Retina (tissue), 1 donor: ENCODE measurements at places on chromosomes 2 and 18.

DNA sequence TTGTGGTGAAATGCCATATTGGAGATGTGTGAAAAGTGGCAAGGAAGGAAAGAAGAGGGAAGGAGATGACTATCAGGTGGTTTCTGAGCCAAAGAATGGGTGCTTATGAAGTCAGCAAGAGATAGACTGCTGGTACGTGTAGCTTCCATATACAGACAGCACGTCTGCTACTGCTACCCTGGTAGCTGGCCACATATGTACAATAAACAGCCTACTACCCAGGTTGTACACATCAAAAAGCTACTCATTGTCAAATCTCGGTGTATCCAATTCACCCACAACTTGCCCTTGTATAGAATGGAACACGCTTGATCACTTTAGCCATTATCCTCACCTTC is 761.8 kb downstream of the LRRTM4 start:
- no peak for DNase-seq

GRCh38 chr2:199322151-199322550 is 135.6 kb downstream of the SATB2 start:
- no peak for DNase-seq

GRCh38 chr2:1723397-1724042 is 20.8 kb downstream of the PXDN start:
- DNase-seq: no peak

GRCh38 chr2:53033411-53033810 is 734.2 kb upstream of the CHAC2 start:
- DNase-seq: no peak

DNA sequence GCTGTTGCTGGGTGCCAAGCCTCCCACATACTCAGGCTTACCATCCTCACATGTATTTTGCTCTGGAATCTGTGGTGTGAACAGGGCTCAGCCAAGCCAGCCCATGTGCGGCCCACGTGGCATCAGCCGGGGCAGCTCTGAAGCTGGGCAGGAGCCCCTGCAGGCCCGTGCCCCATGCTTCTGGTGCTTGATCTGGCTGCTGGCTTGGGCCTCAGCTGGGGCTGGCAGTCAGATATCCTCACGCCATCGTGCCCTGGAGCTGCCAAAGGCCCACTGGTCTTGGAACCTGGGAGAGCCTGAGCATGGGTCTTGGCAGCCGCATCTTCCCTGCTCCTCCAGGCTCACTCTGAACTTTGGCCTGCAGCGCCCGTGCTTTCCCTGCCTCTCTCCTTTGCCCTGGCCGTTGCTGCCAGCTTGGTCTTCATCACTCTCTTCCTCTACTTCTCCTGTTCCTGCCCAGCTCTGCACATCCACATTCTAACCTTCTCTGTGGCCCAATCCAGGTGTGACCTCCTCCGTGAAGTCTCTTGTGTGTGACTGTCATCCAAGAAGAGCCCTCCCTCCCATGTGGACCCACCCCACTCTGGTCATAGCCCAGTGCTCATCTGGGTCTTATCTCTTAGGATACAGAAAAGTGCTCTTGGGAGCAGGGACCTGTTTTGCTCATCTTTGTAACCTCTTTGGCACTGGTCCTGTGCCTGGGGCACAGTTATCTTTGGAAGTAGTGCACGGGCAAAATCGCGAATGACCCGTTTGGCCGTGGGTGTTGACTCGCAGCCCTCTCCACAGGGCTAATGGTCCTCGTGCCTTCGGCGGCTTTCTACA is 116.1 kb downstream of the RNF144A start:
- DNase-seq: no peak

DNA sequence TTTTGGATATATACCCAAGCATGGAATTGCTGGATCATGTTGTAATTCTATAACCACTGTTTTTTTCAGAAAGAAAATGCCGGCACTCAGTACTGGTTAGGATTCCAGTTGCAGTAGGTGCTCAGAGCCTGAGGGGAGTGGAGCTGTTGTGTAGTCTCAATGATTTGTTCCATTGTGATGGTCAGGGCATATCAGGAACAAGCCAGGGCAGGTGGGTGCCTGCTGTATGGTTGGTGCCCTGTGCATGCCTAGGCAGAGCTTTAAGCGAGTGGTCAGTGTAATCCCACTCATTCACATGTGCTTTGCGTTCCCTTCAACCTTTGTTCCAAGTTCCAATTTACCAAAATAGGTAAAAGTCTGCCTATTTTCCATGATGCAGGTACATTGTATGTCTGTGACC is 100.9 kb downstream of the FHOD3 start:
- no peak for DNase-seq

GRCh38 chr18:8493141-8493540 is 116.1 kb upstream of the RAB12 start:
- DNase-seq: no peak

DNA sequence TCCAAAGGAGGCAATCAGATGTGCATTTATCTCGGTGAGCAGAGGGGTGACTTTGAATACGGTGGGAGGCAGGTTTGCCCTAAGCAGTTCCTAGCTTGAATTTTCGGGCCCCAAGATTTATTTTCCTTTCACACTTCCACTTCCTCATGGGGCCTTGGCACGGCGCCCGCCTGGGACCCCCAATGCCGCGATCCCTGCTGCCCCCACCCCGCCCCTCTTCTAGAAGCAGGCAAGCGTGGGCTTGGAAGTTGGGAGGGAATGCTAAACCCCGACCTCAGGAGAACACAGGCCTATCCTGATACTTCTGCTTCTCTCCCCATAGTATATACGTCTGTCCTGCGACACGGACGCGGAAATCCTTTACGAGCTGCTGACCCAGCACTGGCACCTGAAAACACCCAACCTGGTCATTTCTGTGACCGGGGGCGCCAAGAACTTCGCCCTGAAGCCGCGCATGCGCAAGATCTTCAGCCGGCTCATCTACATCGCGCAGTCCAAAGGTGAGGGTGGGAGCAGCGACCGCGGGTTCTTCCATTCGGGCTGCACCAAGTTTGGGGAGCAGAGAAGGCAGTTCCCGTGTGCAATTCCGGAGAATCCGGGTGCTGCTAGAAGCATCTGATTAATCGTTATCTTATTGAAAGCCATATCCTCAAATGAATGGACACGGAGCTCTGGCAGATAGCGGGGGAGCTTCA is 21.6 kb downstream of the TRPM8 start:
- peak; percentile 57 for DNase-seq

DNA sequence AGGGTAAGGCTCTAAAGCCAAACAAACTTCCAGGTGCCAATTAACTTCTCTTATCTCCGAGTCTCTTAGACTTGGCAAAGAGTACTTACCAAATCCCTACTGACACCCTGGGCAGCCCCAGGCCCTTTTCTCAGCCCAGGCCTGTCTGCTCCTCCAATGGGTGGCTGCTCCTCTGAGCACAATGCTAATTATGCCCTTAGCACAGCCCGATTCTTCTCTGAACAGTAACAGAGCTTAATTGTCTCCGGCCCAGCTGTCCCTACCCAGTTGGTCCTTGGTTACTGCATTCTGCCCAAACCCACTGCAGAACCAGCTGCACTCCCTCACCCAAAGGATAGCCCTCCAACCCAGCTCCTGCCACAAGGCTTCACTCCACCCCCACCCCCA is 110.3 kb downstream of the SMAD7 start:
- DNase-seq: no peak

- no peak for DNase-seq
These were observed 604 bp downstream of the RALBP1 start for GRCh38 chr18:9475643-9476591.

GRCh38 chr2:86510436-86510933 is 52.8 kb downstream of the CHMP3 start:
- DNase-seq: no peak

DNA sequence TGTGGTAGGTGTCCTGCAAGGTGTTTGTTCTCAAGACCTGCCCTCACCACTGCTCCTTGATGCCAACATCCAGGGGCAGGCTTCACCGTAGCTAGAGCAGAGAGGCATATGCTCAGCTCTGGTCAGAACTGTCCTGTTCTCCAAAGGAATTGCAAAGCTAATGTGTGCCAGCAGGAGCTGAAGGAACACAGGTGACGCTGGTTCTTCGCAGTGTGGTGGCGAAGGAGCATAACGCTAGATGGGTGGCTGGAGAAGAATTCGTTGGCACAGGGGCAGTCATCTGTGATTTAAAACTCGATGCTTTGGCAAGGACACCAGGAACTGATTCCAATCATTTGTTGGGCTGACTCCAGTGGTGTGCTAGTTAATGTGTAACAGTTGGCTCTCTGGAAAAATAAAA is 11.4 kb upstream of the PER2 start:
- no peak for DNase-seq

- no peak for DNase-seq
These were observed 143.4 kb downstream of the EML6 start for GRCh38 chr2:54866868-54867267.

DNA sequence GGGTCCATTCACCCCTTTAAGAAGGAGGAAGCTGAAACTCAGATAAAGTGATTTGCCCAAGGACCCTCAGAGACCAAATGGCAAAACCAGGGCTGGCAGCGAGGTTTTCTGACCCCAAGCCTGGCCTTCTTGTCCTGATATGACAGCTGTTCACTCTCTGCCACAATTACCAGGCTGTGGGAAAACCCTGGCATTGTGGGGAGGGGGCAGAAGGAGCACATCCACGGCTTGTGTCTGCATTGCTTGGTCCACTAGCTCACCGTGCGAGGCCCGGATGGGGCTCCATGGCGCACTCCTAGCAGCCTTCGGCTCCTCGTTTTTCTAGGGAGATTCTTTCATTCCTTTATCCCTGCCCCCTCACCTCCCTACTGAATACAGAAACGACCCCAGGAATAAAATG is 143.4 kb upstream of the SIX2 start:
- no peak for DNase-seq

- no peak for DNase-seq
These were observed 839 bp upstream of the GPR148 start for GRCh38 chr2:130728007-130728454.

- DNase-seq: peak; percentile 89
These were observed 806 bp downstream of the ZNF407 start for GRCh38 chr18:74598350-74599001.

DNA sequence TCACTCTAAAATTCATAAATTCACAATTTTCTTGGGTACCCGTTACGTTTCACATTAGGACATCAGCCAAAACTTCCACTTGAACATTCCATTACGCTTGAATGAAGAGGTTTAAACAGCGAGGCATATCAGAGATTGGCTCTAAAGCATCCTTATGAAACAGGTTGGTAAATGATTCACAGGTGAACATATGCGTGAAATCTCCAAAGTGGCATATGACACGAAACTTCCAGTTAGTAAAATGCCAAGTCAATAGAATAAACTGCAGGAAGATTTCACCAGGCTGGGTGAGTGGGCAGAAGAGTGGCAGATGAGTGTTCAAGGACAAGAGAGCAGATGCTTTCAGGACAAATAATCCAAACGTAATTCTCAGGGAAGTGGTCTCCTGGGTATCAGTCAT is 33.9 kb upstream of the GLS start:
- no peak for DNase-seq

- no peak for DNase-seq
These were observed 435.5 kb downstream of the SOX11 start for GRCh38 chr2:6127718-6128117.

GRCh38 chr2:127739800-127740199 is 38.5 kb downstream of the SFT2D3 start:
- no peak for DNase-seq

- no peak for DNase-seq
These were observed 53.5 kb downstream of the C18orf63 start for GRCh38 chr18:74368901-74369705.

DNA sequence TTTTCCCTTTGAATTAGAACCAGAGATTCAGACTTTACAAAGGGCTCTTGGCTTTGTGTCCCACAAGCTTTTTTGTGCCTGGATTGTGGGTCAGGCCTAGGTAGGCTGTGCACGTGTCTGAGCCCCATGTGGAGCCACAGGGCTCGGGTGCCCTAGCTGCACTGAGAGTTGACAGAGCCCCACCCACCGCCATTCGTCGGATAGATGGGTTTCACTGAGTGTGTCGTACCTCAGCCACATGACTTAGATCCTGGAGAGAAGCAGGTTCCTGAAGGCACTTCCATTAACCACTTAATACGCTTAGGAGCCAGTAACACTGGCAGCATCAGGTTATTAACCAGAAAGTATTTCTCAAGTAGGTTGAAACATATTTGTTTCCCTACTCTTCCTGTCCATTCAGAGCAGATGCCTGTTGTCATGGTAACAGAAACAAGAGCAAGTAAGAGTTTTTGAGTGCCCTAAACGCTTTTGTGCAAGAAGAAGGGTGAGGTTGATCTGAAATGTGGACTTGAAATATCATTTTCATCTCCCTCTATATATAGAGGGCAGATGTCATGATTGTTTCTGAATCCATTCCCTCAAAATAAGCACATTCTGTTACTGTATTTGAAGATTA is 30.0 kb downstream of the ADCYAP1 start:
- no peak for DNase-seq

DNA sequence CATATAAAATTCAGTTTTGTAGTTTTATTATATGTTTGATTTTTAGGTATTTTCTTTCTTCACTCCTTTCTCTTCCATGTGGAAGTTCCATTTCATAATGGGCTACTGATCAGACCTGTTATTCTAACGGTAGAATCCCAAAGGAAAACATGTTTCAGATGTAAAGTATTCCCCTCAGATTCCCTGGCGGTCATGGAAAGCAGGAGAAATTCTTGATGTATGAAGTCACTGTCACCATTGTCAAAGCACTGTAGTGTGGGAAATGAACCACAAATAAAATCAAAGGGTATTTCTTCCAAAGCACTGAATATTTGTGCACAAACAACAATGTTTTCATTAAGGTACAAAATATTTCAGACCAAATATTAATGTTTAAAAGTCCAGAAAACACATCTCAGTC is 237.3 kb upstream of the KLHL14 start:
- peak; percentile 18 for DNase-seq

GRCh38 chr2:23524261-23524706 is 139.3 kb downstream of the KLHL29 start:
- no peak for DNase-seq

- peak; percentile 53 for DNase-seq
These were observed 1.8 kb upstream of the ID2 start for GRCh38 chr2:8679827-8680731.

DNA sequence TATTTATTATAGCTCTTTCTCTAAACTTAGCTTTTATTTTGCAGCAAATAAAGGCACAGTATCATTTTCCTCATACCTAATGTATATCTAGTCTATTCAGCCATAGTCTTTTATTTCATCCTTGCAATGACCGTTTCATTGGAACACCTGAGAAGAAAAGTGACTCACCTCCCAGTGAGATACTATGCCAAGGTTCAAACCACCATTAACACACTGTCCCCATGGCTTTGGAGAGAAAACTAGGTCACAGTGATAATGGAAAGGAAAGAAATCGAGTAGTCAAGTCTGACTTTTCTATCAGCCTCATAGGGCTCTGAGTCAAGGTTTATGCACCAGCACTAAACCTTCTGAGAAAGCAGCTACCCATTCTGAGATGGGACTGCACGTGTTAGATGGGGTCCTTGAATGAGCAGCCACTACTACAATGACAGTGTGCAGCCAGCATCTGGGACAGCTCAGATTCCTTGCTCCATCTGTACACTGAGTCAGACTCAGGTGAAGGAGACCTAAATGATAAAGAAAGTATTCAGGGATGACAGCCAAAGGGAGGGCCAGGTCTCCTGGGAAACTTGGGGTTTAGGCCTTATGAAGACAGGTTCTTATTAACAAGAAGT is 971.1 kb upstream of the ACVR2A start:
- DNase-seq: no peak

GRCh38 chr2:19349911-19350677 is 8.3 kb downstream of the OSR1 start:
- peak; percentile 89 for DNase-seq

GRCh38 chr2:69209482-69209881 is 177.5 kb downstream of the GFPT1 start:
- no peak for DNase-seq
